ENCODE measurements at places on chromosomes 4 and X.

- no peak for DNase-seq
Observed at GRCh38 chr4:78753091-78753490, 23.1 kb upstream of the BMP2K start.

- DNase-seq: no peak
Observed at GRCh38 chr4:66482186-66482585, 811.9 kb upstream of the EPHA5 start.

GRCh38 chr4:28565396-28565795 is 1704.8 kb downstream of the STIM2 start:
- DNase-seq: no peak

- DNase-seq: no peak
Observed at GRCh38 chr4:98512918-98513317, 145.5 kb downstream of the TSPAN5 start.

DNA sequence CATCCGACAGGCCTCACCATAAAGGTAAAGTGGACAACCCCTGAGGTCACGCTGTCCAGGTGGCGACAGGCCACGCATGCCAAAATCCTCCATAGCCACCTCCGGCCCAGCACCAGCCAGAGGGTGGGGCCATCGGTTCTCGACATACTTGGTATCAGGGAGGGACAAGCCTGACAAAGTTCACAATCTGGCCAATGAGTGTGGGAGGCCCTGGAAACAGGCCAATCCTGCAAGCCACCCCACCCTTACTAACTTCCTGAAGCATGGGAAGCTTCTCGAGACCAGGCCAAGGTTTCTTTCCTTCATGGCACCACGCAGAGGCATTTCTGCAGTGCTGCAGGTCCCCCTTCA is 73.8 kb downstream of the MTMR1 start:
- DNase-seq: no peak

- DNase-seq: no peak
Observed at GRCh38 chr4:186653969-186654368, 69.7 kb downstream of the FAT1 start.

Measured in stimulated activated CD4-positive, alpha-beta T cell treated with anti-CD3 and anti-CD28 coated beads, TNF-alpha, amount 100 ng/mL, for 24 hours (primary cell).